ENCODE measurements at places on chromosomes 5 and 9.

- DNase-seq, result no peak
Measured at GRCh38 chr9:136644343-136644592, 18.4 kb upstream of the EGFL7 start.

- no peak for DNase-seq
Measured at GRCh38 chr9:68894502-68894901, 119.4 kb downstream of the PRKACG start.

DNA sequence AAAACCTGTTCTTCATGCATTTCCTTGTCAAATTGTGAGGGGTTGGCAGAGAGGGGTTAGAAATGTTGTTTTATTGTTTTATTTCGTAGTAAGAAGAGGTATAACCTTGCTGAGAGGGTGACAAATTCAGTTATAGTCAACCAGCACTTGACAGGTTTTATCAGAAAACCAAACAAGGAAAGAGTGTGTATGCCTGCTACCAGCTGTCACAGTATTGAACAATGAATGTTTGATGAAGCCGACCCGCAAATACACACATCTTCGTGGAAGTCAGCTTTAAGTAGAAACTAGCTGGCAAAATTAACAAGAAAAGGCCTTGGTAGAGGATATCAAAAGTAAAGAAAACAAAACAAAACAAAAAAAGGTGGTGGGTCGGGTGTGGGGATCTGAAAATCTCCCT is 214.6 kb upstream of the TLE4 start:
- DNase-seq, result no peak

- no peak for DNase-seq
Measured at GRCh38 chr9:19473605-19474004, 64.8 kb downstream of the ACER2 start.
